ENCODE measurements at places on chromosomes 12 and 14.

GRCh38 chr12:14249368-14249767, 116.1 kb upstream of the ATF7IP start:
- no peak for DNase-seq

DNA sequence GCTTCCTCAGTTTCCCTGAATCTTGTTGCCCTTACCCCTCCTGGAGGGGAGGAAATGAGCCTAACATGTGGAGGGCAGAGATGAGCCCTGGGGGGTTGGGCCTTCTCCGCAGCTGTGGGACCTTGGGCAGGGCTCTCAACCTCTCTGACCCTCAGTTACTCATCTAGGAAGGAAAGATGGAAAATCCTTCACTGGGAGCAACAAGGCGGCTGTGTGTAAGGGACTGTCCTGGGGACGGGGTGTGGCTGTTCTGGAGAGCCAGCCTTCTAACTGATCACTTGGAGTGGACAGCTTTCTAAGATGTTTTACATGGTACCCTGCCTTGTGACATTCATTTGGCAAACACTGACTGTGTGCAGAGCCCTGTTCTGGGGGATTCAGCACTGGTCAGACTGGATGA, 14.7 kb downstream of the BEGAIN start:
- DNase-seq: no peak

- DNase-seq: no peak
These were observed 2.3 kb downstream of the PTMS start for GRCh38 chr12:6768437-6768914.

DNA sequence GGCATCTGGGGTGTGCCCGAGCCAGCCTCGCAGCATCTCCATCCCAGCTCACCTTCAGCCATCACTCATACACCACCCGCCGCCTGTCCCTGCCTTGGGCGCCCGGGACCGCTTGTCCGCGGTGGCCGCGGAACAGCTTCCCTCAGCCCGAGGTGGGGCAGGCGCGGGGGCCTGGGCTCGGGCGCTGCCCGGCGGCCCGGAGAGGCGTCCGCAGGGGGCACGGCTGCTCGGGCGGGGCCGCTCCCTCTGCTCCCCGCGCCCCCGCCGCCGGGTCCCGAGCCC, 430 bp downstream of the SLC41A2 start:
- peak; percentile 11 for DNase-seq

DNA sequence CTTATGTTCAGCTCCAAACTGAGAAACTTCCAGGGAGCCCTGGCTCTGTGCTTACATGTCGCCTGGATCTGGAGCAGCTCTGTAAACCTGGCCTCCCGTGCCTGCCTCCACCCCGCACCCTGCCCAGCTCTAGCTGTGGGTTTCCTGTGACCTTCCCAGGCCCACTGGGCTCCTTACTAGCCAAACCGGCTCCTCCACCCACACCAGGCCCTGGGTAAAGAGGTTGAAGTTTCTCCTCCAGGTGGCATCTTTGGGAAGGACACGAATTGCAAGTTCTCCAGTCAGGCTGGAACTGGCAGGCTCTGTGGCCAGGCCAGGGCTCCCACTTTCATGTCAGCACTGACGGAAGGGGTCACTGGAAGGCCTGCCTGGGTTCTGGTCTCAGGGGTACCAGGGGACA, 60.9 kb upstream of the ZFP36L1 start:
- no peak for DNase-seq
